ENCODE measurements at places on chromosomes 4 and X.

DNA sequence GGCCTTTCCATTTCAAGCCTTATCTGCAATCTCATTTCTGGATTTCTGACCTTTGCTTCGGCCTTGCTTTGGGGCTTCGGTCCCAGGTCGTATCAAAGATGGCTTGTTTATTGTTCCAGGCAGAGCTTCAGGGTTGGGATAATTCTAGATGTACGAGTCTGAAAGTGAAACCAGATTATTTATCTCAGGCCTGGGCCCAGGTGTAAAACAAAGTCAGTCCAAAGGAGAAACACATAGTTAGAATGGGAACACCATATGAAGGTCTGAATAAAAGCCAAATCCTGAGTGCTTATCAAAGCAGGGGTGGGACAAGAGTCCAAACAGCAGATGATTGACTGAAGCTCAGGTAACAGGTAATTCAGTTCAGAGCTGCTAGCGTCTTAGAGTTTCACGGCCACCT, 17.1 kb downstream of the PRIMPOL start:
- no peak overlapping the region for H3K4me3 ChIP-seq
- H3K4me1 ChIP-seq = peaks cover 6% of the 10 kb centered on the region
- no peak for DNase-seq
- H3K36me3 ChIP-seq = peaks cover 17% of the 10 kb centered on the region

- no peak overlapping the region for H3K27ac ChIP-seq
- no peaks in the 10 kb centered on the region for H3K4me1 ChIP-seq
- no peaks in the 10 kb centered on the region for H3K36me3 ChIP-seq
- DNase-seq = no peak
These were observed 66.0 kb upstream of the PHOX2B start for GRCh38 chr4:41814565-41814964.

- H3K27ac ChIP-seq = no peak overlapping the region
- peak; percentile 49 for DNase-seq
- H3K27me3 ChIP-seq = peaks cover 35% of the 10 kb centered on the region
- no peaks in the 10 kb centered on the region for H3K36me3 ChIP-seq
These were observed 28.0 kb upstream of the ATP6AP2 start for GRCh38 chrX:40552768-40553167.

- no peaks in the 10 kb centered on the region for H3K27me3 ChIP-seq
- H3K4me3 ChIP-seq = no peak overlapping the region
- no peaks in the 10 kb centered on the region for H3K4me1 ChIP-seq
These were observed 508.8 kb downstream of the ANKRD50 start for GRCh38 chr4:124203613-124204238.

DNA sequence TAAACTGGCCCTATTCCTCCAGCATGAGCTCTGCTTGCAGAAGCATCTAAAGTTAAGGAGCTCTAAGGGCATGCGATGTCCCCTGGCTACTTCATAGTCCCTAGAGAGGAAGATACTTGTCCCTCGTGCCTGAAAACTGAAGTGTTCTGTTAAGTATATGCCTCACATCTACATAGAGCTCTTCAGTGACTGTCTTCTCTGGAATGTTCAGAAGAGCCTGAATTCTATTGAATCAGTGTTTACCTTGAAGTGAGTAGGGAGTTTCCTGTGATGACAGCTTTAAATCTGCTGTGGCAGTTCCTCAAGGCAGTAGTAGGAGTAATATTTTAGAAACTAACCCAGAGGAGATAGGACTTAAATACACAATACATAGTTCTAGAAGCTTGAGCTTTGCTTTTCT, 111.2 kb downstream of the ZNF518B start:
- DNase-seq = no peak
- H3K27ac ChIP-seq = no peak overlapping the region
- H3K27me3 ChIP-seq = no peaks in the 10 kb centered on the region
- no peaks in the 10 kb centered on the region for H3K36me3 ChIP-seq
- H3K4me1 ChIP-seq = no peaks in the 10 kb centered on the region

- no peaks in the 10 kb centered on the region for H3K36me3 ChIP-seq
- no peaks in the 10 kb centered on the region for H3K4me1 ChIP-seq
- no peak overlapping the region for H3K4me3 ChIP-seq
- DNase-seq = no peak
- H3K27me3 ChIP-seq = no peaks in the 10 kb centered on the region
- H3K27ac ChIP-seq = no peak overlapping the region
These were observed 493.0 kb downstream of the TLL1 start for GRCh38 chr4:166366012-166366411.

DNA sequence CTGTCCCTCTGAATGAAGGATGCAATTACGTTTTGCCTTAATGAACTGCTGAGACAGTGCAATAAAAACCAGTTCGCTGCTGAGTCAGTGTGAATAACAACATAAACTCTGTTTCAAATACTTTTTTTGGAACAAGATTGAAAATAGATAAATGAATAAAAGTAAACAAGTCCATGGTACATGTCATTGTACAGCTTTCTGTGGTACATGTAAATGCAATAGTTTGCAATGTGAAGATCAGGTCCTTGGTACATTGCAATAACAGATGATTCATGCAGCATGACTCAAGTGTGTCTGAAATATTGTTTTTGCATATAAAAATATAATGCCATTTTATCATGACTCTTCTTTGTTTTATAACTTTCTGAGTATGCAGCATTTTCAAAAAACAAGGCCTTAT, 193.4 kb upstream of the PACRGL start:
- no peaks in the 10 kb centered on the region for H3K4me1 ChIP-seq
- no peaks in the 10 kb centered on the region for H3K36me3 ChIP-seq
- no peak overlapping the region for H3K4me3 ChIP-seq
- DNase-seq = no peak
- no peak overlapping the region for H3K27ac ChIP-seq

DNA sequence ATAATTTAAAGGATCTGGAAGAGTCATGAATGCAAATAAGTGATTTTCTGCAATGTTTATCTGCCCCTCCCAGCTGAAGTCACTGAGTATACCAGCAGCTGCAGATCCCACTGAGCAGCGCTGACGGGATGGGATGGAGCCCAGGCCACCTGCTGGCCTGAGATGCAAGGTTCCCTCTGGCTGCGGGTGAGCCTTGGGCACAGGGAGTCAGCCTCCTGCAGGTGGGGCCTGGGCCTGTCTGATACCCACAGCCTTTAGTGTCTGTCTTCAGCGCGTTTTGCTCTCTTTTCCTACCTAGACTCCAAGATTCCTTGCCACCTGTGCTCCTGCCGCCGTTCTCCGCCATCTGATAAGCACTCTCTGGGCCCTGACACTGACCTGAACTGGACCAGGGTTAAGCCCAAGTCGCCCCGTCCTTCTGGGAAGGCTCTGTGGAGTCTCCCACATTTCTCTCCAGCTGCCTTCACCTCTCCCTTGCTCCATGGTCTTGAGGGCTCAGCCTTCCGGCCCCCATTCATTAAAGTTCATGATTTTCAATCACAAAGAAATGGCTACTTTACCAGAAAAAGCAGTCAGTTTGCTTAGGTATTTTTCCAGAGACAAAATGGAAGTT, 223.1 kb upstream of the FAT1 start:
- H3K27ac ChIP-seq = no peak overlapping the region
- peaks cover 17% of the 10 kb centered on the region for H3K4me1 ChIP-seq
- no peak for DNase-seq
- no peaks in the 10 kb centered on the region for H3K27me3 ChIP-seq
- H3K36me3 ChIP-seq = no peaks in the 10 kb centered on the region

DNA sequence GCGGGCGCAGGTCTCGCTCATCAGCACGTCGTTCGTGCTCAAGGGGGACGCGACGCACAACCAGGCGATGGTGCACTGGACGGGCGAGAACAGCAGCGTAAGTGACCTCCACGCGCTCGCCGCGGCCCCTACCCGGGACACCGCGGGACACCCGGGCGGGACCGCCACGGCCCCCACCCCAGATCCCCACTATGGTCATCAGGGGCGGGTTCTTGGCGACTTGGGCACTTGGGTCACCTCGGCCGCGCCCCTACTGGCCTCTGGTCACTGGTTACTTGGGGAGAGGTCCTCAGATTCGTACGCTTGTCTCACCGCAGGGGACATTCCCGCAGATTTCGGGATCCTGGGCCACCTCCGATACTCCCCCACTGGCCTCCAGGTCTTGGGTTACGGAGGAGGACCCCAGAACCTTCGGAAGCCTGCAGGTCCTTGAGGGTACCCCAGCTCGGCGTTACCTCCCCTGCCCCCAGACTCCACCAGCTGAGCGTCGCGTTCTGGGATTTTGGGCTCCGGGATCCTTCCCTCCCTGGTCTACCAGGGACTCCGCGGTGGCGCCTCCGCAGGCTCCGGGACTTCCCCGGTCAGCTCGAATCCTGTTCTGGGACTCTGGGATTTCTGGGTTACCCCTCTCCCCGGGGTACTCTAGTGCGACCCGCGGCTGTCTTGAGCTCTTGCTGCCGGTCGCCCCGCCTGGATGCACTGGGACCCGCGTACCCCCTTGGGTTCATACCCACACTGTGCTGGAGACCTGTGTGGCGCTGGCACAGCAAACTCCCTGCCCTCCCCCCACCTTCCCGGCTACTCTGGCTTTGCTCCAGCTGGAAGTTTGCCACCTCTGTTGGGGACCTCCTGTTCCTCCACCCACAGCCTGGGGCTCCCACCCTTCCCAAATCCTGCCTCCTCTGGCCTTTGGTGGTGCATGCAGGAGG, 956 bp downstream of the SORCS2 start:
- H3K4me3 ChIP-seq = peak overlapping the region; percentile 61
- H3K27me3 ChIP-seq = peaks cover 35% of the 10 kb centered on the region
- no peak for DNase-seq

DNA sequence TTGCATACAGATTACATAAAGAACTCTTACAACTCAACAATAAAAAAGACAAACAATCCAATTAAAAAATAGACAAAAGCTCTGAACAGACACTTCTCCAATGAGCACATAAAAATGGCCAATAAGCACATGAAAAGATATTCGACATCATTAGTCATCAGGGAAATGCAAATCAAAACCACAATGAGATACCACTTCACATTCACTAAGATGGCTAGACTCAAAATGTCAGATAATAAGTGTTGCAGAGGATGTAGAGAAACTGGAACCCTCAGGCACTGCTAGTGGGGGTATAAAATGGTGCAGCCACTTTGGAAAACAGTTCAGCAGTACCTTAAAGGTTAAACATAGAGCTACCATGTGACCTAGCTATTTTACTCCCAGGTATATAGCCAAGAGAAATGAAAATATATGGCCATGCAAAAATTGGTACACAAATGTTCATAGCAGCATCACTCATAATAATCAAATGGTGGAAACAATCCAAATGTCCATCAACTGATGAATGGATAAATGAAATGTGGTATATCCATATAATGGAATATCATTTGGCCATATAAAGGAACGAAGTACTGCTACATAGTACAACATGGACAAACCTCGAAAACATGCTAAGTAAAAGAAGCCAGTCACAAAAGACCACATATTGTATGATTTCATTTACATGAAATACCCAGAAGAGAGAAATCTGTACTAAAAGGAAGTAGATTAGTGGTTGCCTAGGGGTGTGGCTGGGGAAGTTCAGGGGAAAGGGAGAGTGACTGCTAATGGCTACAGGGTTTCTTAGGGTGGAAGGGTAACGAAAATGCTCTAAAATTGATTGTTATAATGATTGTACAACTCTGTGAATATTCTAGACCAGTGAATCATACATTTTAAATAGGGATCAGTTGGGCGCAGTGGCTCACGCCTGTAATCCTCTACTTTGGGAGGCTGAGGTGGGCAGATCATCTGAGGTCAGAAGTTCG, 29.4 kb downstream of the SASH3 start:
- no peaks in the 10 kb centered on the region for H3K4me1 ChIP-seq
- H3K4me3 ChIP-seq = no peak overlapping the region
- DNase-seq = no peak
- H3K27me3 ChIP-seq = no peaks in the 10 kb centered on the region
- H3K36me3 ChIP-seq = peaks cover 14% of the 10 kb centered on the region

- H3K27me3 ChIP-seq = no peaks in the 10 kb centered on the region
- peaks cover 3% of the 10 kb centered on the region for H3K4me1 ChIP-seq
- no peaks in the 10 kb centered on the region for H3K36me3 ChIP-seq
- peak within 1 kb of the TSS; percentile 32 for H3K4me3 ChIP-seq
- no peak for DNase-seq
- no peak within 1 kb of the TSS for H3K27ac ChIP-seq
These were observed at the start of gene EXOC1L for GRCh38 chr4:55819634-55820033. Gene EXOC1L (plus strand): TSS chr4:55819790. CDS start chr4:55820027, 237 bp downstream.

GRCh38 chrX:42615161-42615563, 162.8 kb downstream of the PPP1R2C start:
- H3K27ac ChIP-seq = no peak overlapping the region
- H3K4me3 ChIP-seq = no peak overlapping the region
- no peaks in the 10 kb centered on the region for H3K4me1 ChIP-seq
- no peaks in the 10 kb centered on the region for H3K36me3 ChIP-seq

DNA sequence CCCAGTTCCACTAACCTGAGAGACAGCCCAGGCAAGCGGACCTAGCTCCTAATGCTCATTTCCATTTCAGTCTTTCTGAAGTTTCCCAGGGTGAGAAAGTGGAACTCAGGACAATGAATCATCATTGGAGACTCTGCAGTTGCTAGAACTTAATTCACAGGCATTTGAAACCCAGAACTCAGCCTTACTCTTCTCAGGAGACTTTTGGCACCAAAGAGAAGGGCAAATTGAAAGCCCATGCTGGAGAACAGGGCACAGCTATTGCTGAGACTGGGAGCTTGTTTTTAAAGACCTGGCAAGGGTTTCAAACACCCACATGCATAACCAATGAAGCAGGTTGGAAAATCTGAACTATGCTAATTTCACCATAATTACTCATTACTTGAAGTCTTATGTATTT, 36.0 kb downstream of the BST1 start:
- no peak overlapping the region for H3K27ac ChIP-seq
- no peak overlapping the region for H3K4me3 ChIP-seq
- no peaks in the 10 kb centered on the region for H3K36me3 ChIP-seq
- DNase-seq = peak; percentile 13
- no peaks in the 10 kb centered on the region for H3K27me3 ChIP-seq

DNA sequence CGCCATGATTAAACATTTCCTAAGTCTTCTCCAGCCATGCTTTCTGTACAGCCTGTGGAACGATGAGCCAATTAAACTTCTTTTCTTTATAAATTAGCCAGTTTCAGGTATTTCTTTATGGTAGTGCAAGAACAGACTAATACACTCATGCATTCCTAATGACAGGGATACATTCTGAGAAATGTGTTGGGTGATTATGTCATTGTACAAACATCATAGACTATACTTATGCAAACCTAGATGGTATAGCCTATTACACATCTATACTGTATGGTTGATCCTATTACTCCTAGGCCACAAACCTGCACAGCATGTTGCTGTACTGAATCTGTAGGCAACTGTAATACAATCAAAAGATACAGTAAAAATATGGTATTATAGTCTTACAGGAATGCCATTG, 83.1 kb downstream of the ATOH1 start:
- no peaks in the 10 kb centered on the region for H3K4me1 ChIP-seq
- H3K36me3 ChIP-seq = no peaks in the 10 kb centered on the region
- H3K4me3 ChIP-seq = no peak overlapping the region
- no peaks in the 10 kb centered on the region for H3K27me3 ChIP-seq
- no peak for DNase-seq

DNA sequence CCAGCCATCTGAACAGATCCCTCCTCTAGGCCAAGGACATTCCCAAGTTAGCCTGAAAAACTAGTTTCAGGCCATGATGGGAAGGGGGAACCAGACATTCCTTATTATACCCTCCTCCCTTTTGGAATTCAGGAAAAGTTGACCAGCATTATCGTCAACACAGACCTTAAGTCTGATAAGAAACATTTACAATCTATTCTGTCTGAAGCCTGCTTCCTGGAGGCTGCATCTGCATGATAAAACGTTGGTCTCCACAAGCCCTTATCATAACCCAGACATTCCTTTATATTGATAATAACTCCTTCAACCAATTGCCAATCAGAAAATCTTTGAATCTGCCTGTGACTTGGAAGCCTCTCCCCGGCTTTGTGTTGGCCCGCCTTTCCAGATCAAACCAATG, 44.3 kb downstream of the EFHC2 start:
- peaks cover 2% of the 10 kb centered on the region for H3K27me3 ChIP-seq
